GM18507 (cell line): ENCODE measurements at places on chromosomes 12 and 14.

DNA sequence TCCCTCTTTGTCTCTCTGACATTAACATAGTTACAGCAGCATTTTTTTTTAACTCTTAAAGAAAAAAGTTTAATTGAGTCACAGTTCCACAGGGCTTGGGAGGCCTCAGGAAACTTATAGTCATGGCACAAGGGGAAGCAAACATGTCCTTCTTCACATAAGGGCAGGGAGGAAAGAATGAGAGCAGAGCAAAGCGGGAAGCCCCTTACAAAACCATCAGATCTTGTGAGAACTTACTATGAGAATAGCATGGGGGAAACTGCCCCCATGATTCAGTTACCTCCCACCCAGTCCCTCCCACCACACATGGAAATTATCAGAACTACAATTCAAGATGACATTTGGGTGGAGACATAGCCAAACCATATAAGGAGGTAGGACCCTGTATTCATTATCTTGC lies 96.2 kb downstream of the PLBD1 start:
- no peak for DNase-seq

DNA sequence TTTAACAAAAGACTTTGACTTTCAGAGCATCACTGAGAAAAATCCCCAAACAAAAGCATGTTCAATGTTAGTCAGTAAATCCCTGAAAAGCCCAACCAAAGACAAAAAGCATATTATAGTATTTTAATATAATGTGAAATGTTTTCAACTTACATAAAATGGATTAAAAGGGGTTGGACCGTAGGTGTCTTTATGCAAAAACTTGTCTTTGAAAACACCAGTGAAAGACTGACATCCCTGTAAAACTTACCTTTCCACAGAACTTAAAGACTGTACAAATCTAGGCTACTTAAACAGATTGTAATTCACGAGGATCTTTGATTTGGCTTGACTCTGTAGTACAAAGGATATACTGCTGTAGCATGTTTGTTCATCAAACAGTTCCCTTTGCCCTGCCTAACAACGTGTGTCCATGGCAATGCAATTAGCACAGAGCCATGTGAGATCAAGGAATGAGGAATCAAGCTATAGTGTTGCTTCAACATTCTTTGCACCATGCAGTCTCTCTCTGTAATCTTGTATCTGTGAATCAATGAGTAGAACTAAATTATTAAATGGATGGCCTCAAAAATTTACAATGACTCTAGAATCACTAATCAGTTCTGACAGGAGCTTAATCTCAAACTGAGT lies 138.5 kb upstream of the SYT1 start:
- DNase-seq = no peak

DNA sequence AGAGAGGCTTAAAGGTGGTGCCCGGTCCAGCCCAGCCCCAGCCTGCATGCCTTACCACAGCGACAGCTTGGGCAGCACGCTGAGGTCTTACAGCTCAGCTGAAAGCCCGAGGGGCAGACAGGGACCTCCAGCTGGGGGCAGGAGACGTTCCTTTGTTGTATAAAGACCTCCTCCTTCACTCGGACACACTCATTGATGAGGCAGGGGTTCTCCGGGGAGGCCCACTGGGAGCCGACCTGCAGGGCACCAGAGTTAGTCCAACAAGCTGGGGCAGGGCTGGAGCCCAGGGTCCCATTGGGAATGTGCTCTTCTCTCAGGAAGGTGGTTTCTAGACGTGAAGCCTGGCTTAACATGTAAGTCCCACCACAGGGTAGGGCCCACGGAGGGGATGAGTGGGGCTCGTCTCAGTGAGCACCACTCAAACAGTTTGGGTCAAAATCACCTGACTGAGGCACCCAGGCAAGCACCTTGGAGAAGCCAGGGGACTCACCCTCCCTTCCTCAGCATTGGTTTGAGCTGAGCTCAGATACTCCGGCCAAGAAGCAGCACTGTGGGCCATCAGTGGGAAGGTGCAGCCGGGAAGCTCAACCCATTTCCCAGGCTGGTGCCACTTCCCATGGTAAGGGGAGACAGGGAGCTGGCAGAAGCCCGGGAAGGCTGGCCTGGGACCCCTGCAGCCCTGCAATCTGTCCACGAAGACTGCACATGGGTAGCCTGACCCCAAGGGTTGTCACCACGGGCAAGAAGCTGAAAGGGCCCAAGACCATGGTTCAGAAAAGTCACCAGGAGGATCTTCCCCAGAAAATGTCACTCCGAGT lies 24.3 kb upstream of the ANO2 start:
- DNase-seq = no peak

DNA sequence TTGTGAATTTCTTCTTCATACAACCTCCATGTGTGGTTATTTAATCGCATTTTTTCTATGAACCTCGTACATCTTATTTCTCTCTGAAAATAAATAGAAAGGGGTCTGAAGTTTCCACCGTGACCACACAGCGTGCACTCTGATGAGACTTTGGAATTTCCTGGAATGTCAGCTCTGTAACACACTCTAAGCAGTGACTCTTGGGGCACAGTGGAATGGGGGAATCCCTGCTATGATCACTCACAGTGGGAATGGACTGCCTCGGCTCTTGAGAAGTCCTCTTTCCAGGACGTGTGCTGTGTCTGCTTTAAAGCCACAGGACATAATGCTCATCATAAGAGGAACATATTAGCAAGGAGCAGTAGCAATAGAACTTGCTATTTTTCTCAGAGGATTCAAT lies 416.2 kb downstream of the EGLN3 start:
- no peak for DNase-seq

GRCh38 chr14:47678157-47678556 lies 2.8 kb upstream of the MDGA2 start:
- no peak for DNase-seq
